ENCODE measurements at places on chromosomes 11 and 22. TPM values are rescaled to one million over a fixed set of nuclear protein-coding genes. Genes with fewer than 3 reads are reported as not detected.
A peak's percentile ranks its signal among the peaks of the same experiment; 100 is the strongest.

DNA sequence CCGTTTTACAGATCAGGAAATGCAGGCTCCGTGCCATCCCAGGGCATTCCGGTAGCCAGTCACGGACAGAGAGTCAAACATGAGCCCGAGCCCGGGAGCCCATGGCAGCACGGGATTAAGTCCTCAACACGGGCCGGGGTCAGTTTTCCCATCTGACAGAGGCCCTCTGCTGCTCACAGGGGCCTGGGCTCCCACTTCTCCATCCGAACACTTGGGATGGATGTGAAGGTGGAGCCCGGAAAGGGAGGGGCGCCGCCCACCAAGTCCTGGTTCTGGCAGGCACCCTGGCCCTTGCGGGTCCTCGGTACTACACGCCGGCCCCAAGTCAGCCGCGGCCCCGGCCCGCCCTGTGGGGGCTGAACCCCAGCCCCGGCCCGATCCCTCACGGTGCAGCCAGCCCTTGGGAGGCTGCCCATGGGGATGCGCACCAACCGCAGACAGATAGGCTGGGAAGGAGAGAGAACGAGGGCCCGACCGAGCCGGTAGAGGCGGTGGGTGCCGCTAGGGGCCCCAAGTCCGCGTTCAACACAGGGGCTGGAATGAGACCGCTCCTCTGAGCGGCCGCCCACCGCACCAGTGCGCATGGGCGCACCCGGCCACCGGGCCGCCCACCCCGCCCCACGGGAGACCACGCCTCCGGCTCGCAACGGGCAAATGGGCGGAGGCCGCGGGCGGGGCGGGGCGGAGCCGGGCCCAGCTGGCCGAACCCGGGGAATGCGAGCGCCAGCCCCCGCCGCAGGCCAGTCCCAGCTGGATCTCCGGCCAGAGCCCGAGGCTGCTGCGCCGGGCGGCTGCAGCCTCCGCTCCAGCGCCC, at the start of gene CAPN5:
Gene CAPN5, plus strand, starts transcription at position 743 of the 814 bp plus-strand sequence. CDS start 17,916 bp downstream, outside the sequence.
- DNase-seq = peak; percentile 73

OR52A1 gene
- not detected for total RNA-seq

- DNase-seq = no peak
These were observed 153.5 kb downstream of the MN1 start for GRCh38 chr22:27648074-27648473.

DNA sequence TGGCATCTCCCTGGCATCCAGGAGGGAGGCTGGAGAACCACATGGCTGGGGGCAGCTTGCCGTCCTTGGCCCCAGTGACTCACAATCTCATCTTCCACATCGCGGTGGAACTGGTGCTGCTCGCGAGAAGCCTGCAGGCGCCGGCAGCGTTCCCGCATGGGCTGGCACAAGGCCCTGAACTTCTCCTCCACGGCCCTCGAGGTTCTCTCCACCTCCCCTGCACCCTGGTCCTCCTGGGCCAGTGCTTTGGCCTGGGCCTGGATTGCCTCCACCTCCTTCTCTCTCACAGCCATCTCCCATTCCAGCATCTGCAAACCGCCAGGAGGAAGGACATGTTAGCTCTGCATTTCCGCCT, 16.3 kb upstream of the RBM4B start:
- DNase-seq = no peak

NPTXR gene
- total RNA-seq = 4.2 TPM

GRCh38 chr22:37564111-37564711, 3.9 kb downstream of the CDC42EP1 start:
- no peak for DNase-seq

DNA sequence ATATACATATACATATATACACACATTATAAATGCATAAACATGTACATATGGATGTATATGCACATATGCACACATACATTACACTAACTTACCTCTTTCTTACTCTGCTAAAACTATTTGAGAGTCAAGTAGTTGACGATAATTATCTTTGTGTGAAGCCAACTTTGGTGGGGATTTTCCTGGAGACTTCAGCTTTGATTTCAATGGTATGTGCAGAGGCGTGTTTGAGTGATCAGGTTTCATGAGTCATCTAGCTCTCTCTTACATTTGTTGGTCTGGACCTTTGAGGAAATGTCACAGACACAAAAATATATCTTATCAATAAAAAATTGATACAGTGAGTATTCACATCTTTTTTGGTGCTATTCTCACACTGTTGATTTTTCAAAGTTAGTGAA, 769.1 kb upstream of the LUZP2 start:
- no peak for DNase-seq

GRCh38 chr11:65589444-65590239, 6.0 kb downstream of the KCNK7 start:
- DNase-seq = no peak

DNA sequence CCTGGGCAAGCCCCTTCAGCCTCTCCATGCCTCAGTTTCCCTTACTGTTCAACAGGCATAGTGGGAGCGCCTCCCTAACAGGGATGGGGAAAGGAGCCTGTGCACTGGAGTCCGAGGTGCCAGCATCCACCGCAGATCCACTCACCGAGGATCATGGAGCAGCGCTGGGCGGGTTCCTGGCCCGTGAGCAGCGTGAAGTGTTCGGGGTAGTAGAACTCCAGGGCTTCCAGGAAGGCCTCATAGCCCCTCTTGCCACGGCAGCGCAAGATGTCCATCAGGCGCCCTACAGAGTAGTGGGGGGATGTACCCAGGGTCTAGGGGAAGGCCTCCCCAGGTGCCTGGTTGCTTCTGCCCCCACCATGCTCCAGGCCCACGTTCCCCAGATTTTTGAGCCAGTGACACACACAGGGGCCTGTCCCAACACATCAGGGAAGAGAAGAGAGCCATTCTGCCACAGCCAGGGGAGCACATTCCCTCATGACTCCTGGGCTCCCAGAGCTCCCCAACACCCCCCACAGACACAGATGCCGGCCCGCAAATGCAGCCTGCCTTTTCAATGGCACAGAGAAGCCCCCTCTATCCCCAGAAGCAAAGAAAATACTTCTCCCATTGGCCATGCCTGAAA, 1.3 kb downstream of the CARD10 start:
- no peak for DNase-seq

DNA sequence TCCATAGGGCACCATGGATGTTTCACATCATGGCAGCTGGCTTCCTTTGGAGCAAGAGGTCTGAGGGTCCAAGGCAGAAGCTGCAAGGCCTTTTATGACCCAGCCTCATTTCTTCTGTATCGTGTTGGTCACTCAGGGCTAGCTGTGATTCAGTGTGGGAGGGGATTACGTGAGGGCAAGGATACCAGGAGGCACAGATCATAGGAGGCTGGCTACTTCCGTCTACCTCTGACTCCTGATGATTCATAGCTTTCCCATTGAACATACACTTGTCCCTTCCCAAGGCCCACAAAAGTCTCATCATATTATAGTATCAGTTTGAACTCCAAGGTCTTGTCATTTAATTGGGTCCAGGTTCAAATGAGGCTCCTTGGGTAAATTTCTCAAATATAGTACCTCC, 135.3 kb upstream of the ZBED5 start:
- DNase-seq = no peak

DNA sequence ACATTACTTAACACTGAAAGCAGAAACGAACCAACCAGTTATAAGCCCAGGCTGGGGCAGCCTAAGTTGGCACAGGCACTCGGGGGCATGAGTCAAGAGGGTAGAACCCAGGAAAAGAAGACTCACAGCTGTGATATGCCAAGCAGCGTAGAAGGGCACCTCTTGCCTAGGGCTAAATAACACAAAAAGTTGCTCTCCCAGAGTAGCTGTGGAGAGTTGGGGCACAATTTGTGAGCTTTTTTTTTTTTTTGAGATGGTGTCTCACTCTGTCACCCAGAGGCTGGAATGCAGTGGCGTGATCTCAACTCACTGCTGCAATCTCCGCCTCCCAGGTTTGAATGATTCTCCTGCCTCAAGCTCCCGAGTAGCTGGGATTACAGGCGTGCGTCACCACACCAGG, 8.8 kb downstream of the CLMP start:
- no peak for DNase-seq

DNA sequence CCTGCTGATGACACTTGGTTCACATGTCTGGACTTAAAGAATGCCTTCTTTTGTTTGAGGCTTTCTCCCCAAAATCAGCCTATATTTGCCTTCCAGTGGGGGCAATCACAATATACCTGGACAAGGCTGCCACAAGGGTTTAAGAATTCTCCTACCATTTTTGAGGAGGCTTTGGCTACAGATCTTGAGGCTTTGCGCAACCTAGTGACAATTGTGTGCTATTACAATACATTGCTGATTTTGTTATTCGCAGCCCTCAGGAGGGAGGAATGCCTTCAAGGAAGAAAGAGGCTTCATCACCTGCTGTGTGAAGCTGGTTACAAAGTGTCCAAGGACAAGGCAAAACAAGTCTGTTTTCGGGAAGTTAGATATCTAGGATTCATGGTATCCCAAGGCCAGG, 50.8 kb upstream of the OR4C15 start:
- DNase-seq = no peak

GRCh38 chr11:115084231-115084630, 405.9 kb downstream of the NXPE2 start:
- DNase-seq = no peak

DNA sequence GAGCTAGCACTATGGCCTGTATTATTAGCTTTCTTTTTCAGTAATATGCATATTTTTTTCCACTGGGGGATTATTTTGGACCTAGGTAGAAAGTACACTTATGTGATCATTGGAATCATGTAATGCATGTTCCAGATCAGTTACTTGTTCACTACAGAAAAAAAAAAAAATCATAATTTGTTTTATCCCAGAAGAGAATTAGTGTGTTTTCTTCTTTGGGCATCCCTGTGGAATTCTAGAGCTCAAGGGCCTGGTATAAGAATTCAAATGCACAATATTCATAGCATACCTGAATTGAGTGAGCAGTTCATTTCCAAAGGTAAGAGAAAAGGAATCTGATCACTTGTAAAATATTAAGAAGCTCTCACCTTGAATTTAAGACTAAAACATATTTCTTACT, at the start of gene OR5T1:
Gene OR5T1, plus strand, starts transcription at position 301 of the 400 bp plus-strand sequence. CDS start 1,485 bp downstream, outside the sequence.
- no peak for DNase-seq

DNA sequence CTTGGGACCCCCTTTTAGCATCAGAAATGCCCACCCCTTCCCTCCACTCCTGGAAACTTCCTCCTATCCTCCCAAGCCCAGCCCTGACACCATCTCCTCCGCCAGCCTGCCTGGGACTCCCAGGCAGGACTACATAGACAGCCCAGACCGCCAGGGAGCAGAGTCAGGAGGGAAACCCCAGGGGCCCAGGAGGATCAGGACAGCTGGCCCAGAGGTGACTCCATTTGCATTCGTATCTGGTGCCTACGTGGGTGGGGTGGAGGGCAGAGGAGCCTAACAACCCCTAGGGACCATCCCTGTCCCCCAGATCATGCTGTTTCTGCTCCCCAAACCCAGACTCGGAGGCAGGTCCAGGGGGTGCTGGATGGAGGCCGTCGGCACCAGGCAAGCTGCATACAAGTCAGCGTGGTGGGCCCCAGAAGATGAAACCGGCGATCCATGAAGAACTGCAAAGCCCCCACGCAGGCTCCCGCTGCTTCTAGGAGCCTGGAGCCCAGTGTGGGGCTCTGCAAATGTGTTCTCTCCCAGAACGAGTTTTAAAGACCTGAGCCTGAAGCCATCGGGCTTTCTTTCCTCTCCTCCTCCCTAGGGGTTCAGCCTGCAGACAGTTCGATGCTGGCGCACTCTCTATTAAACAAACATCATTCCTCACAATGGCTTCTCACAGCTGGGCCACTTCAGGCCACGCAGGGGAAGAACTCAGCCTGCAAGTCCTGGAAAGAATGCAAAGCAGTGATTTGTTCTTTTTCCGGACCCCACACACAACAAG, 1506.8 kb downstream of the BRD1 start:
- peak; percentile 77 for DNase-seq

GRCh38 chr11:61742391-61742790, 10.0 kb upstream of the MYRF start:
- no peak for DNase-seq

DNA sequence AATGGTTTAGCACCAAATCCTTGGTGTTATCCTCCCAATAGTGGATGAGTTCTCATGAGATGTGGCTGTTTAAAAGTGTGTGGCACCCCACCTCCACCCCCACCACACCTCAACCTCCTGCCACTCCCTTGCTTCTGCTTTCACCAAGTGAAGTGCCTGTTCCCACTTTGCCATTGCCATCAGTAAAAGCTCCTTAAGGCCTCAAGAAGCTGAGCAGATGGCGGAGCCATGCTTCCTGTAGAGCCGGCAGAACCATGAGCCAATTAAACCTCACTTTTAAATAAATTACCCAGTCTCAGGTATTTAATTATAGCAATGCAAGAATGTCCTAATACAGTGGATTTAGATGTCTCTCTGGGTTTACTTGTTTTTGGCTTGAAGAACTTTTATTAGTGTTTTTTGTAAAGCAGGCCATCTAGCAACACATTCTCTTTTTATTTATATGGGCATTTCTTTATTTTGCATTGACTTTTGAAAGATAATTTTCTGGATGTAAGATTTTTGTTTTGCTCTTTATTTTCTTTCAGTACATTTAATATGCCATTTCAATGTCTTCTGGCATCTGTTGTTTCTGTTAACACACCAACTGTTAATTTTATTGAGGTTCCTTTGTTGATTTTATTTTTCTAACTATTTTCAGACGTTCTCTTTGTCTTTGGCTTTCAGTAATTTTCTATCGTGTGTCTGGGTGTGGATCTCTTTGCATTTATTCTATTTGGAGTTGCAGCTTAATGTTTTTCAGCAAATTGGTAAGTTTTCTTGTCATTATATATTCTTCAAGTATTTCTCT, 724.5 kb upstream of the CNTN5 start:
- DNase-seq = no peak
